ENCODE measurements at places on chromosomes 2 and 18.

DNA sequence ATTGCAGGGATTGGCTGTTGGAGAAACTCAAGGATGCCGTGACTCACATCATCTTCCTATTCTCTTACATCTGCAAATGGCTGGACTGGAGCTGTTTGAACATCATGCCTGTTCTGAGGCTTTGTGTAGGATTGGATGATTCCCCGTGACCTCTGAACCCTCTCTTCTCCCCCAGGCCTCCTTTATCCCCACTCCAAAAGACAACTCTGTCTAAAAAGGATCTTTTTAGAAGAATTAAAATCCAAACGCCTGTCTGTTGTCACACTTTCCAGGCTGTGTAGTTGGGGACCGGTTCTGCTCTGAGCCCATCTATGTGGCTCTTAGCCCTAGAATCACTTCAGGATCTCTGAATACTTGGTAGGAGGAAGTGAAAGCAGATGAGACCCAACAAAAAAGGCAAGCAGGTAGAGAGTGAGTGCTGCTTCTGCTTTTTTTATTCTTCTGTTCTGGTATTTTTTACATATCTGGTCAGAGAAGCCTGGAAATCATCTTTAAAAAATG lies 565 bp downstream of the SP140 start:
- DNase-seq, result no peak

GRCh38 chr2:206112846-206113547 lies 27.0 kb upstream of the INO80D start:
- no peak for DNase-seq

GRCh38 chr18:7437870-7438269 lies 129.2 kb upstream of the PTPRM start:
- DNase-seq, result no peak

GRCh38 chr2:240013343-240013742 lies 11.8 kb downstream of the NDUFA10 start:
- DNase-seq, result no peak

- no peak for DNase-seq
Measured at GRCh38 chr2:120617055-120617454, 118.6 kb upstream of the GLI2 start.

DNA sequence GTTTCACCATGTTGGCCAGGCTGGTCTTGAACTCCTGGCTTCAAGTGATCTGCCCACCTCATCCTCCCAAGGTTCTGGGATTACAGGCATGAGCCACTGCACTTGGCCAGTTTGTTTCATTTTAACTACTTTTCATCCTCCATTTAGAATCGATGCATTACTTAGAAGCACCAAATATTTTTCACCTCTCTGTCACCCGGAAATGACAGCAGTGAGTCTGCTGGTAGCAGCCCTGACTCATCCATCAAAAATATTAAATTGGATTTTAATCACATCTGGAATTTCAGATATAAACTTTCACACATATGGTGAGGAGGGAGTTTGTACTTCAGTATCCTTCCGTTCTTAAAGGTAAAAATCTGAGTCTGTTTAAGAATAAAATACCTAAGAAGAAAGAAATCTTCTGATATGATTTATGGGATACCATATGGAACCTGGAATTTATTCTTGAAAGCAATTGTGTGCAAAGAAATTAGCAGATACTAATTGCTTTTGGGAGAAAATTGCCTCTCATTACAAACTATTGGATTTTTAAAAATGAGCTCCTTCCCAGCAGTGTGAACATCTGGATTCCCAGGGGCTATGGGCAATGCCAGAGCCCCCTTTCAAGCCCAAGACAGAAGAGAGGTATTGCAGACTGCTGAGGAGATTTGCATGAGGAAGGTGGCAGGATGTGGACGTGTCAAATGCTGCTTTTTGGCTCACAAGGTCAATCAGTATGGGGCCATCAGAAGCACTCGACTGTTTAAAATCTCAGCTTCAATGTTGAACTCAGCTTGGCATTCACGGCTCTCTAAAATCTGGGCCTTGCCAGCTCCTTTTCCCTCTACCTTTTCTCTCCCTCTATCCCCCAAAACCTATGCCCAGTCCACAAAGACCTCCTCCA lies 279.5 kb upstream of the SIX2 start:
- no peak for DNase-seq

- no peak for DNase-seq
Measured at GRCh38 chr2:223108351-223109050, 56.5 kb downstream of the KCNE4 start.

GRCh38 chr18:45877403-45877802 lies 51.9 kb downstream of the SIGLEC15 start:
- DNase-seq, result no peak

DNA sequence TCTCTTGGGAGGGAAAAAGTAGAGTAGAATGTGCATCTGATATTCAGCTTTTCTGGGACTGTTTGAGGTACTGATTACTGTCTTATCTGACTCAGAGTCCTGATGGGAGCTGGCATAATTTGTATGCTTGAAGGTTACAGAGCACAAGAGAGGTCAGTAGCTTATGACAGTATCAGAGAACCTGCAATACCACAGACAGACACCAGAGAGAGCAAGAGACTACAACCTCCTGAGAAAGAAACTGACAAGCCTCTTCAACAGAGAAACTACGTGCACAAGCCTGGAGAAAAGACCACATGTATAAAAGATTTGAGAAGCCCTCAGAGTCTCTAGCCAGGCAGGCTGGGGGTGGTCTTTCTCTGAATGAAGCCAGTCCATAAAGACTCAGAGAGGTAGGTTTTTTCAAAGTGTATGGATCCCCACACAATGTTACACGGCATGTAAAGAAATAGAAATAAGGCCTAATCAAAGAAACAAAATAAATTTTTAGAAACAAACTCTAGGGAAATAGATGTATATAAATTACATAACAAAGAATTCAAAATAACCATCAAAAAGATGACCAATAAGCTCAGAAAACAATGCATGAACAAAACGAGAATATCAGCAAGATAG lies 568.3 kb downstream of the LRRTM4 start:
- peak; percentile 4 for DNase-seq

DNA sequence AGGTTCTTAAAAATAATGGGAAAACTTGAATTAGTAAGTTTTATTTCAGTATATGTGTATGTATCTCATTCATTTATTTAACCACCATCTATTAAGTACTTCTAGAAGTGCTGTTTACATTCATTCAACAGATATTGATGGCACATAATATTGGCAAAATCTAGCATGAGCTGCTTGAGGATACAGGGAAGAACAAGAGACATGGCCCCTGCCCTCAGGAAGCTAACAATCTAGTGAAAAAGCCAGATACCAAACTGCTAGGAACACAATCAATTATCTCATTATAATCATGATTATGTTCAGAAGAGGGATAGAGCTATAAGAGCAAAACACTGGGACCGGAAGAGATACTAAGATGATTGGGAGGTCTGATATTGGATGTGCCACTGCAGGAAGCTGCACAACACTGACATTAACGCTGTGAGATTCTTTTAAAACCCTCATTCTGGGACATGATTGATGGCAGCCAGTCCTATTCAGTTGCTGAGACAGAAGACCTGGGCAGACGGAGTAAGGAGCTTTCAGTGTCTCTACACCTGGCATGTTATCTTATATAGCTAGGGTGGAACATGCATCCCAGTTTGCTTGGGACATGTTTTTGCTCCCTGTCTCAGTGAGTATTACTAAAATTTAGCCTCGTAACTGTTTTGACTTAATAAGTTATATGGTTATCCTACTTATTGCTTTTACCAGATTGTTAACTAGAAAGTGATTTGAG lies 314.1 kb downstream of the STK39 start:
- no peak for DNase-seq

DNA sequence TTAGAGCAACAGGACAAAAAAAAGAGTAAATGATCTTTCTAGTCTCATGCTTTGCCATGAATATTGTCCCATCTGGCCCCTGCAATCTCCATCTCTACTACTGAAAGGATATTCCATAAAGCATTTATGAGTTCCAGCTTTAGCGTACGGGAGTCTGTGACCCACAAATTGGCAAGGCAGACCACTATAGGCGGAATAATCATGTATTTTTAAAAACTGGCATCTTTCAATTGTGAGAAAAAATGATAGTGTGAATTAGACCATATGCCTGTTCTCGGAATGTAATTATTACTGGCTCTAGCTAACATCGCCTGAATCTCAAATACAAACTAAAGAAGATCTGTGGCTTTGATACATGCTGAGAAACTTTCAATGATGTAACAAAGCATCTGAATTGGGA lies 738.1 kb upstream of the NXPH2 start:
- no peak for DNase-seq

DNA sequence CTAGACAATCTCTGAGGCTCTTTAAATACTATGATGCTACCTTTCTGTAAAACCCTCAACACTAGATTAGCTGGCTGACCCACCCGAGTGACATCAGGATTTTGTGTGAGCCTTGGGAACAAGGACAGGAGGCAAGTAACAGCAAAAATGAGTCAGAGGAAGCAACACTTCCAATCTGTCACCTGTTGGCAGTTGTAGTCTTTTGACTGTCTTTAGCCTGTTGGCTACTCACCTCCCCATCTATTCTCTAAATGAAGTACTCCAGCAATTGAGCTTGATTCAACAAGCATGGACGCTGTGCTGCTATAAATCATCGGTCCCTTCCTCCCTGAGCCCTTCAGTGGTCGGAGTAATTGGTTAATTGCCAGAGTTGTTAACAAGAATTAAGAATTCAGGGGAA lies 898.7 kb downstream of the BCL11A start:
- no peak for DNase-seq

DNA sequence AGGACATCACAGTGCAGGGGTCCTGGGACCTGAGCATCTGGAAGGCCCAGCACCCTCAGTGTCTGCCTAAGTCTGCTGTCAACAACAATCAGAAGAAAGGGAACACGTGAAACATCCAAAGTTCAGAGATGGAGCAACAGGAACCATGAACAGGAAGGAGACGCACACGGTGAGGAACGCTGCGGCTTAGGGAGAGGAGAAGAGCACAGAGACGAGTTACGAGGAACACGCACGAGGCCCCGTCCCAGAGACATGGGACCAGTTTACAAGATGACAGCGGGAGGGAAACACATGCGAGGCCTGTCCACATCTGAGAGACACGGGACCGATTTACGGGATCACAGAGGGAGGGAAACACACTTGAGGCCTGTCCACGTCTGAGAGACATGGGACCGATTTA lies 2.9 kb upstream of the KCNG2 start:
- DNase-seq, result no peak

DNA sequence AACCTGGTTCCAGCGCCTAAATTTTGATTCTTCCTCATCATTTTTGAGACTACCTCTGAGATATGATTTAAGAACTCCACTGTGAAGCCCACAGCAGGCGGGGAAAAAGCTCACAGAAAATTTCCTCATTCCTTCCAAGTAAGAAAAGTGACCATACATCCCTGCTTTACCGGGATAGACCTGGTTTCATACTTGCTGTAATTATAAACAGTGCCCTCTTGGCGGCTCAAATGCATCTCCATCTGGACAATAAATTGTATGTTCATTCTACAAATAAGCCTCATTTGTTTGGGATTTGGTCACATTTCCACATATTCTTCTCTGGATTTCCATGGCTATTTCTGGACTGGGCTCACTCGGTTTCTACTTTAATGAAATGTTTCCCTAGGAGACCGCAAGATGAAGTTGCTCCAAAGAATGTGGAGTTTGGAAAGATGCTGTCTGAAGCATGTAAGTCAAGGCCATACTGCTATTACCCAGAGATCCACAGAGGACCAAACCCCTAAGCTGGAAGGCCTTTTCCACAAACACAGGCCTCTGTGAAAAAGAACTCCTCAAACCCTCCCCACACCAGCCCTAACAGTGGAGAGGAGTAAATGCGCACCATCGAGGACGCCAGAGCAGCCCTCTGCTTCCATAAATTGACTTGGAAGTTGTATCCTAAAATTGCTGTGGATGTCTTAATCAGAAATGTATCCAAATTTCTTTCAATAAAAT lies 13.9 kb downstream of the STAT1 start:
- DNase-seq, result no peak

- DNase-seq, result no peak
Measured at GRCh38 chr18:74500372-74500771, 4.2 kb downstream of the CNDP2 start.

DNA sequence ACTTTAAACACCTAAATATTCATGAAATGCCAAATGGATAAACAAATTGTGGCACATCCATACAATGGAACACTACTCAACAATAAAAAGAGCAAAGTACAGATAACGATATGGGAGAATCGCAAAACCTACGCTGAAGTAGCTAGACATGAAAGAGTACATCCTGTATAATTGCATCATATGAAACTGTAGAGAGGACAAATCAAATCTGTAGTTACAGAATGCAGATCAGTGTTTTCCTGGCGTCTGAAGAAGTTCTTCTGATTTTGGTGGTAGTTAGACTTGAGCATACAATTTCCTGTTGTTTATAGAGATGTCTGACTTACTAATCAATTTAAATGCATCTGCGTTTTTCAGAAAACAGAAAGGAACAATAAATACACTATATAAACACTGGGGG lies 394.4 kb downstream of the SOCS6 start:
- DNase-seq, result no peak

DNA sequence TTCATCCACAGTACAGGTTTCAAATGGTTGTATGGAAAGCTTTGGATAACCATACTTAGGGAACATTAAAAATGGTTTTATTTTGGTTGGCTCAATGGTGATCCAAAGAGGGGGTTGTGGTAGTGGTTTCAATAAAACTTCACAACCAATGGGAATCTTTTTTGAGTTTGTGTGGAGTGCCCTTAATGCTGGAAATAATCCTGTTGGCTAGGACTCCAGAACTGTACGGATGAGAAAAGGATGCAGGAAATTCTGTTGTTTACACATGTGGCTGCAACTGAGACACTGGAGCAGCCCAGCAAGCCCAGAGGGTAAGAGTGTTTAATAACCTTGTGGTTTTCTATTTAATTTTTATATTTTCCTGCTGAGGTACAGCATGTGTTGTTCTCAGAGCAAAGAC lies at the start of gene CCDC102B:
Gene CCDC102B, plus strand, starts transcription at position 210 of the 400 bp plus-strand sequence. CDS start 38,684 bp downstream, outside the sequence.
- DNase-seq, result peak; percentile 4

DNA sequence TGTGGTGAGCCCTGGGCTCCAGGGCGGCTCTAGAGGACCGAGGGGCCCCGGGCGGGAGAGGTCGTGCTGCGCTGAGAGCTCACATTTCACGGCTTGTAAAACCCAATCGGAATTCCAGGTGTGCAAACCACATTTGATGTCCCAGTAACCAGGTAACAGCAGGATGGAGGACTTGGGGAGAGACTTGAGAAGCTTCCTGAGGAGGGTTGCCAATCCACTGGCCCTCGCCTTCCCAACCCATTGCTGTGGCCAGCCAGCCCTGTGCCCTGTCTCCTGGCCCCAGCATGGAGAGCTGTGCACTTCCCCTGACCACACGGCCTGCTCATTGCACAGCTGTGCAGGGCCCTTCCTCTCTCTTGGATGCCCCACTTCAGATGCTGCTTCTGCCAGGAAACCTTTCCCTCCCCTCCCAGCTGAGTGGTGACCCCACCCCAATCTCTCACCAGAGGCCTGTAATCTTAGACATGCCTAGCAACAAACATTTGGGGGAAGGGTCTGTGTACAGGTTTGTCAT lies 39.6 kb downstream of the ASB1 start:
- DNase-seq, result no peak
